ENCODE measurements at places on chromosomes 16 and 17. TPM values are rescaled to one million over a fixed set of nuclear protein-coding genes. Genes with fewer than 3 reads are reported as not detected.

The CCDC200 gene
- not detected for total RNA-seq

The PITPNC1 gene
- total RNA-seq, result 10.9 TPM

The TBC1D3B gene
- total RNA-seq, result not detected

The SLC2A4 gene
- total RNA-seq, result 4.9 TPM

The ZFHX3 gene
- total RNA-seq, result 34.8 TPM

The CDC42EP4 gene
- total RNA-seq, result 104 TPM

The OSGIN1 gene
- total RNA-seq, result 7.8 TPM

The ABCA9 gene
- total RNA-seq, result 10.9 TPM

The PLA2G10 gene
- total RNA-seq, result not detected

The SAMD14 gene
- 3.2 TPM for total RNA-seq

The DNAI2 gene
- not detected for total RNA-seq

The HOXB6 gene
- 5.1 TPM for total RNA-seq

The TMEM238L gene
- not detected for total RNA-seq

The MAPT gene
- total RNA-seq, result 0.32 TPM

The PRAC1 gene
- not detected for total RNA-seq

The UTS2R gene
- total RNA-seq, result not detected

The CBFA2T3 gene
- 32.8 TPM for total RNA-seq

The SPEM2 gene
- not detected for total RNA-seq

The KATNIP gene
- 6.6 TPM for total RNA-seq
